ENCODE measurements at places on chromosomes 2 and 18. TPM values are rescaled to one million over a fixed set of nuclear protein-coding genes. Genes with fewer than 3 reads are reported as not detected.

- DNase-seq: no peak
These were observed 15.1 kb upstream of the NEURL3 start for GRCh38 chr2:96520231-96520630.

GRCh38 chr2:241801611-241802420 lies 7.2 kb upstream of the NEU4 start:
- peak; percentile 31 for DNase-seq

DNA sequence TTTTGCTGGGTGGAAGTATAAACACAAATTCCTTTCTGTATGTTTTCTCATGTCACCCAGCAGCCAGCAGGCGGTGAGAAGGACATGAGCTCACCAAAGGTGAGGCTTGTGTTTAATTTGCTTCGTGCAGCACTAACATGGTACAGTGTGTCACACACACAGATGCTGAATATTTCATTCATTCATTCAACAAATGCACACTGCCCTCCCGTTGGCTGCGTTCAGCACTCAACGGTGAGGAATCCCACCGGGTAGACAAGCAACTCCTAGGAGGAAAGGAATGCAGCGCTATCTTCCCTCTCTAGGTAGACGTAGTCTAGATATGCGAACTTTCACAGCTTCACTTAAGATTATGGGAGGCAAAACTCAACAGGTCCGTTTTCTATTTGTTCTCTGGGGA lies 85.1 kb downstream of the LONRF2 start:
- DNase-seq: no peak

DNA sequence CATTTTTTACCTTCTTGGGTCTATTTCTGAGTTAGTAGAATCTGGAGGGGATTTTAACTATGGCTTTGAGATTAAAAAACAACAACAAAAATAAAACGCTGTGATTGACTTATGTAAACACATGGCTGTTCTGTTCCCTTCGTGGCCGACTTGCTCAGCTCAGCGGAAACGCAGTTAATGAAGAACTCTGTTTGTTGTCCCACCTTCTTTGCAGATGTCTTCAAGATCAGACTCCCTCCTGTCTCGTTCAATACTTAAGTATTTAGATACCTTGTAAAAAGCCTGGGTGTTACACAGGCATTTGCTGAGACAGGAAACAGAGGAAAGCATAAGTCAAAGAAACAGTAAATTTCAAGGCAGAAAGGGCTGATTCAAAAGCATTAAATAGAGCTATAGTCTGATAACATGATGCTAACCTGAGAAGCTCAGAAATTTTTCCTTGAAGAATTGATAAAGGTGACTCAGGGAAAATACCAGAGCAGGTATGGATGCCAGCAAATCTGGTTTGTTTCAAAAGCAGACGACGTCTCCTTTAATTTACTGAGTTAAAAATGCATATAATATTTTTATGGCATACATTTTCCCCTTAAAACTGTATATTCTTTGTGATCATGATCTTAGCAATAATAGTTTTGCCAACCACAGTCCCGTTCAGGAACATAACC lies 21.7 kb upstream of the POLI start:
- no peak for DNase-seq

- no peak for DNase-seq
These were observed 1050.7 kb upstream of the PIK3C3 start for GRCh38 chr18:40904295-40904694.

Gene SNED1
- 3.5 TPM for total RNA-seq

Gene SOWAHC
- 26.2 TPM for total RNA-seq
